Stimulated activated CD4-positive, alpha-beta T cell treated with anti-CD3 and anti-CD28 coated beads, Interleukin-1b, Interleukin-23, amount 100 ng/mL, for 1 hour (primary cell): ENCODE measurements at places on chromosomes 1 and 21.

DNA sequence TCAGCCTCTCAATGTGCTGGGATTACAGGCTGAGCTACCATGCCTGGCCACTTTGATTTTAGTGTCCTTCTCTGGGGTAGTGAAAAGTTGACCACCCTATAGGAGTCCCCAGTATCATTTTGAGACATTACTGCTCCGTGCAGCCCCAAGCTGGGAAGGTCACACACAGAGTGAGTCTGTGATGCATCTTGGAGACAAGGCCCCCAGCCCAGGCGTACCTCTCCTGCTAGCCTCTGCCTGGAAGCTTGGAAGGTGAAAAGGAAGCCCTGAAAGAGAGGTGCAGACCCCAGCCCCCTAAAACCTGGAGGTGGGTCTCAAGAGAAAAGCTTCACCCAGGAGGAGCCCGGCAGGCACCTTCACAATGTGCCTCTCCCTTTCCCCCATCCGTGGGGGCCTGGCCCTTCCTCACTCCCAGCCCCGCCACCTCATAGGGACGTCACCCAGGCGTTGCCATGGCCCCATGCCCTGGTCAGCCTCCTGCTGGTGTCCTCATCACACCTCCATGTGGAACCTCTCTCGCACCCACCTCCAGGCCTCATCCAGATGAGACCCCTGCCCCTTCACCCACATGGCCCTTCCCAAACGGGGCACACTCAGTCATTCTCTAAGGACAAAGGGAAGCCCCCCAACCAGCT is 5.6 kb upstream of the ARF1 start:
- DNase-seq = no peak

GRCh38 chr1:25810341-25811299 is 9.1 kb upstream of the MTFR1L start:
- DNase-seq = peak; percentile 82

GRCh38 chr1:37476087-37476452 is 1.7 kb downstream of the ZC3H12A start:
- DNase-seq = no peak

- no peak for DNase-seq
Measured at GRCh38 chr1:111553196-111553595, 49.8 kb upstream of the ADORA3 start.

- no peak for DNase-seq
Measured at GRCh38 chr1:230224101-230224960, 157.3 kb downstream of the GALNT2 start.

- no peak for DNase-seq
Measured at GRCh38 chr1:27367160-27367650, 444 bp upstream of the MAP3K6 start.

- no peak for DNase-seq
Measured at GRCh38 chr1:192265516-192266173, 51.1 kb upstream of the RGS21 start.

DNA sequence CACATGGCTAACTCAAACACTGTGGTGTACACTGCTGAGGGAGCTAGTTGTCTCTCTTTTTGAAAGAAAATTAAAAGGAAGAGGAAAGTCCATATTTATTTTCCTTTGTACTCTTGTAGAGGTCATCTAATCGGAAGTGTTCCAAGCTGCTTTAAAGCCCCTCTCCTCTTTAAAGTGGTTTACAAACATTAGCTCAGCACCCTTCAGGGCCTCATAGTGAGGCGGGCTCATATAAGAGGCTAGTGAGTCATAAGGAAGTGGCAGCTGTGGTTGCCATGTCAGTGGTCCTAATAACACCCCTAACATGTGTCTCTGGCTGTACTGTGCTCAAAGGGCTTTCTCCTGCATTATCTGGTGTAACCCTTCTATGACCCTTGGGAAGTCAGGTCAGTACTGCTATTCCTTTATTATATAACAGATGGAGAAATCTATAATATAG is 104.4 kb upstream of the SERBP1 start:
- no peak for DNase-seq

- no peak for DNase-seq
Measured at GRCh38 chr1:97364086-97364485, 556.7 kb downstream of the DPYD start.

DNA sequence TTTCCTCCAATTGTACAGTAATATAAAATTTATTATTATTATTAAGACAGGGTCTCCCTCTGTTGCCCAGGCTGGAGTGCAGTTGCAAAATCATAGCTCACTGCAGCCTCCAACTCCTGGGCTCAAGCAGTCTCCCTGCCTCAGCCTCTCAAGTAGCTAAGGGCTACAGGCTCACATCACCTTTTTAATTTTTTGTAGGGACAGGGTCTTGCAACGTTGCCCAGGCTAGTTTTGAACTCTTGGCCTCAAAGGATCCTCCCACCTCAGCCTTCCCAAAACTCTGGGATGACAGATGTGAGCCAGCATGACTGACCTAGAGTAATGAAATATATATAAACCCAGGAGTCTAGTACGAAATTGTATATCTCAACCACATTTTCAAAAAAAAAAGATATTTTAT is 49.2 kb downstream of the B3GALNT2 start:
- no peak for DNase-seq

DNA sequence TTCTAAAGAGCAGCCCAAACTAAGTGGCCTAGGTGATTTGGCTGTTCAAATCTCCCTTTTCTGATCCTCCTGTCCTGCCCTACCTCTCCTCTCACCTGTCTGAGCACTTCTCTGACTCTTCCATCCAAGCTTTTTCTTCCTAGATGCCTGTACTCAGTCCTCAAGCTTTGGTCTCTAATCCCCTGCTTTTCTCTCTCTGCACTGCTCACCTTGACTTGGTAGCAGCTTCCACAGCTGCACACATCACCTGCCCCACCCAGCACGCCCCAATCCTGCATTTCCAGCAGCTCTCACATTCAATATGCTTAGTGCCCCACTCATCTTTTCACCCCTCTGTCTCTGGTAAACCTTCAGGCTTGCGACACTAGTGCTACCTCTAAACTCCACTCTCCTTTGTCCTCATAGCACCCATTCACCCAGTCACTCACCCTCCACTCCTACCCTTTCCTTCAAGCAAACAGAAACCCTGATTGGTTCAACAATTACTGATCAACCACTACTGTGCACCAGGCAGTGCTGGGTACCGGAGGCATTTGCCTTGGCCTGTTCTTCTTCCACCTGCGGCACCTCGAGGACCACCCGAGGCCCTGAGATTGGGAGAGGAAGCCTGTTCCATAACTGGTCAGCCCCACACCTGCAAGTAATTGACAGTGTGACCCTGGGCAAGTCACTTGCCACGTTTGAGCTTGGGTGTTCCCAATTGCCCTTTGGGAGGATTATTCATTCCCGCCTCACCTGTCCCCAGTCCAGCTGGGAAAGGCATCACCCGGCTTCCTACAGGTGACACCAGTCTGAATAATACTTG is 136.1 kb upstream of the EDN2 start:
- DNase-seq = no peak

DNA sequence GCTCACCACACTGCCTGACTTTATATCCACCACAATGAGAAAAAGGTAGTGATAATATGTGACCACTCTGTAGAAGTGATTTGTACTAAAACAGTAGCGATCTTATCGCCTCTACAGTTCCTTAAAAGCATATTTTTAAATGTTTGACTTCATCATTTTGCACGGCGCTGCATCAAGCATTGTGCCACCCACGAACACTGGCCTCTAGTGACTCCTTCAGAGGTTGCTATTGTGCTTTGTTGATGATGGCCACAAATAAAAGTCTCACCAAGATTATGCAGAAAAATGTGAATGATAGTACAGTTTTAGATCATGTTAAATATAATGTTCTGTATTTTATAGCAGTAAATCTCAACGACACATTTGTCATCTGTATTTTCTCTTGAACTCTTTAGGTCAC is 186.5 kb upstream of the NCAM2 start:
- no peak for DNase-seq

DNA sequence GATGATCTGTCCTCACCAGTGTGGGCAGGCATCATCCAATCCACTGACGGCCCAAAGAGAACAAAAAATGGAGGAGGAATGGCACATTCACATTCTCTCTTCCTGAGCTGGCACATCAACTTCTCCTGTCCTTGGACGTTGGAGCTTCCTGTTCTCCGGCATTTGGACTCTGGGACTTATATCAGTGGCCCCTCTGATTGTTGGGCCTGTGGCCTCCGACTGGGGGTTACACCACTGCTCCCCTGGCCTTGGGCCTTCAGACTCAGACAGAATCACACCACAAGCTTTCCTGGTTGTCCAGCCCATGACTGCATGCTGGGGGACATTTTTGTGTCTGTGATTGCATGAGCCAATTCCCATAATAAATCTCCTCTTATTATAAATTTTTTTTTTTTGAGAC is 20.1 kb downstream of the IFNLR1 start:
- no peak for DNase-seq

DNA sequence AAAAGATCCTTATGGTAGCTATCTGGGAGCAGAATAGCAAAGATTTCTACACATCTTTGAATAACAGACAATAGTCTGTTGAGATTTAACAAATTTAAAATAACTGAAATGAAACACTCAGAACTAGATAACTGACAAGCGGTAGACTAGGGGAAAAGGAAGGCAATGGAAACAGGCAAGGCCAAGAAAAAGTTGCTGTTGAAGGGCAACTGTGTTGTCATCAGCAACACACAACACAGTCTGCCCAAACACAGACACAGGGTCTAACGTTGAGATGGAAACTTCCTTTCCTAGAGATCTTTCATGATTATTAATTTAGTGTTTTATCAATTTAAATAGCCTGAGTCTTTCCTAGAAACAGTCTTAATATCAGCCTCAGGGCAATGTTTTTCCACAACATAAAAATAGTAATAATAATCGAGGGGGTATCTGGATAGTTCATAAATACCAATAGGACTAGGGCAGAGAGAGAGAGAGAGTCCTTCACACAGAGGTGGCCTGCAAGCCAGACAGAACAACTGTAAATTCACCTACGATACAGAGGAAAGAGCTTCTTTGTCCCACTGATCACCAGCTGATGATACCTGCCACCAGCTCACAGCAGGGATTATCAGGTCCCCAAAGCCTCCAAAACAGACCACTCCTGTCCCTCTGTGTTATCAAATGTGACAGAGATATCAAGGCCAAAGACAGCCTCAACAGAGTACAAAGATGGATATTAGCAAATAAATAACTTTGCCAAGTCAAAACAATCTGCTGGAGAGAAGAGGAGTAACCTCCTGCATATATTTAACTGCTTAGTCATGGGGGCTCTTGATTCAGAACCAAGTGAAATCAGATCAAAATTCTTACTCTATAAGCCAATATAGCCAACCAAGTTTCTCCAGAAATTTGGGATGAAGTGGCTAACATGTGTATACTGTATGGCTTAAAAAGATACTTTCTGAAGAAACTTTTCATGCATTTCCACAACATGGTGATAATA is 245.3 kb downstream of the SLC45A1 start:
- no peak for DNase-seq

DNA sequence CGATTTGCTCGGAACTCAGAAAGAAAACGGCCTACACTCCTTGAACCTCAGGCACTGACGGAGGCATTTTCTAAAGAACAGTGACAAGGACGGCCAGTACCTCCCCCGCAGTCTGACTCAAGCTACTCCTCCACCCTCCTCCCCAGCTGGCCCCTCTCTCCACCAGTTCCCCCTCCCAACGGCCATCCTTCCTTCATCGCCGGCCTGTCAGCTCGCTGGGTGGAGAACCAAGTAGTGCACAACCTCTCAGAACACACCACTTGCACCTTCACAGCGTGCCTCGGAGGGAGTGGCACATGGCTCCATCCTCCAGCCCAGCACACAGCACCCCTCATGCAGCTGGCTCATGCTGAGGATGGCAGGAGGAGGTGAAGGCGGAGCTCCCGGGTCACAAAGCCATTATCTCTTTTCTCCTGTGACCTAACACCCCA is 58.8 kb downstream of the TOR1AIP2 start:
- DNase-seq = no peak

- no peak for DNase-seq
Measured at GRCh38 chr21:45736690-45737484, 93.4 kb downstream of the PCBP3 start.
